ENCODE measurements at places on chromosomes 16 and 17.

- no peak for DNase-seq
Measured at GRCh38 chr16:81175325-81175891, 63.1 kb upstream of the BCO1 start.

DNA sequence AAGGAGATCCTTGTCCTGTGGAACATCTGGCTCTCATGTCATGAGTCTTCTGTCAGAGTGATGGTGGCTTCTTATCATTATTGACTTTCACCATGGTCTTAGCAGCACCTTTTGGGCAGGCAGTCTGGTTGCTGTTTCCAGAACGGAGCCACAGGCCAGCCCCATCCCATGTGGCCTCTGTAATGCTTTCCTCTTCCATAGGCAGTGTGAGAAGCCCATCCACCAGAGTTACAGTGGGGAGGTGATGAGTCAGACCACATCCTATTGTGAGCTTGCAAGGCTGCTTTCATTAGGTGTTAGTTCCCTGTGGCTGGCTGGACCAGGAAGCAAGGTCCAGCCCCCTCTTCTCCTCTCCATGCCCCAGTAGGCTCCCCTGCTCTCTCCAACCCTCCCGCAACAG lies 30.8 kb upstream of the SPACA3 start:
- no peak for DNase-seq

GRCh38 chr17:39000021-39000601 lies 32.9 kb upstream of the FBXO47 start:
- DNase-seq = no peak

GRCh38 chr16:62256406-62256805 lies 220.2 kb upstream of the CDH8 start:
- no peak for DNase-seq

DNA sequence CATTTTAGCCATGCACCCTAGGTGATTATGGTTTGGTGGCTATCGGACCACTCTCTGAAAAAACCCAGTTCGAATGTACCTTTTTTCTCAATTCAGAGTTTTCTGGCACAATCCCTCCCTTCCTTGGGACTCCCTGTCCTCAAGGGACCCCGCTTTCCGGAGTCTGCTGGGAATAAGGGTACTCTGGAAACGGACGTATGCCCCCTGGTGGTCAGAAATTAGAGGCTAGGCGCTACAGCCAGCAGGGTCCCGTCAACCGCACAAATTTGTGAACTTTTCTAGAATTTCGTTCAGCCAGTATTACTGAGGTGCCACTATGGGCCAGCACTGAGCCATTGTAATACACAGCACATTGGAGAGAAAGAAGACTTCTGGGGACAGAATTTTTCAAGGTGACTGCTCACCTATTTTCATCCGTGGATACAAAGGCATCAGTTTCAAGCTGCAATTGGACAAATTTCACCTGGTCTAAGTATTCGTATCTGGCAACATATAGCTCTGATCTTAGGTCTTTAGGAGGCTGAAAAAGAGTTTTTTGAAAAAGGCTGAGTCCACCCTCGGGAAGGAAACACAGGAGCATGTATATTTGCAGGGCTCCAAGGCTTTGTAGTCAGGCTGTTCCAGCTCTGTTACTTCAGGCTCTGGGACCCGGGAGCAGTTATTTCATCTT lies 27.1 kb upstream of the CRYBA1 start:
- peak; percentile 60 for DNase-seq

- DNase-seq = no peak
Measured at GRCh38 chr17:9202532-9202931, 181.2 kb downstream of the NTN1 start.

DNA sequence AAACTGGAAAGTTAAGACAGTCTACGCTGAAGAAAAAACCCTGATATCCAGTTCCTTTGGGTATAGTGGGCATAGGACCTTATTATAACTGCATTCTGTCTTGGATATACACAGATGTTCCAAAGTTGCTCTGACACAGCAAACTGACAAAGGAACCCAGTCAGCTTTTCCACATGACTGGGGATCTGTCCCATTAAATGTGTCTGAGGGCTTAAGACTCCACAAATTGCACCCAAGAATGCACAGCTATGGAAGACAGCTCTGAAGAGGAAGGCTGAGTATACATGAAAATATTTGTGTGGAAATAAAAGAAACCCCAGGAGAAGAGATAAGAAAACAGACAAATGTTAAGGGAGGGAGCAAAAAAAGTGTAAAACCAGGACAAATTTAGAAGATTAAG lies 114.1 kb downstream of the SPAG9 start:
- no peak for DNase-seq

DNA sequence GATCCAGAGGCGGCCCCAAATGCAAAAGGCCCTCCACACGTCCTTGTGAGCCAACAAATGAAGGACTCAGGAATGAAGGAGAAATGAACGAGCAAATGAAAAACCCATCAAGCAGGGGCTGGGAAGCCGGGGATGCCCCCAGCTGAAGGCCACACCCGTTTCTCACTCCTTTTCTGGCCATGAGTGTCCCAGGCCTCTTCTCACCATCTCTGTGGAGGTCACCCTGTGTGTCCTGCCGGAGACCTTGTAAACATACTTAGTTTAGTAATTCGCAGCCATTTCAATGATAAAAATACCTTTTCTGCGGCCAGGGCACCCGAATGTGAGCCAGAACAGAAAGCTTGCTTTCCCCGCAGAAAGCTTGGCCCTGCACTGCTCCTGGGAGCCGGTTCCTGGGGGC lies 21.1 kb upstream of the AATK start:
- no peak for DNase-seq

DNA sequence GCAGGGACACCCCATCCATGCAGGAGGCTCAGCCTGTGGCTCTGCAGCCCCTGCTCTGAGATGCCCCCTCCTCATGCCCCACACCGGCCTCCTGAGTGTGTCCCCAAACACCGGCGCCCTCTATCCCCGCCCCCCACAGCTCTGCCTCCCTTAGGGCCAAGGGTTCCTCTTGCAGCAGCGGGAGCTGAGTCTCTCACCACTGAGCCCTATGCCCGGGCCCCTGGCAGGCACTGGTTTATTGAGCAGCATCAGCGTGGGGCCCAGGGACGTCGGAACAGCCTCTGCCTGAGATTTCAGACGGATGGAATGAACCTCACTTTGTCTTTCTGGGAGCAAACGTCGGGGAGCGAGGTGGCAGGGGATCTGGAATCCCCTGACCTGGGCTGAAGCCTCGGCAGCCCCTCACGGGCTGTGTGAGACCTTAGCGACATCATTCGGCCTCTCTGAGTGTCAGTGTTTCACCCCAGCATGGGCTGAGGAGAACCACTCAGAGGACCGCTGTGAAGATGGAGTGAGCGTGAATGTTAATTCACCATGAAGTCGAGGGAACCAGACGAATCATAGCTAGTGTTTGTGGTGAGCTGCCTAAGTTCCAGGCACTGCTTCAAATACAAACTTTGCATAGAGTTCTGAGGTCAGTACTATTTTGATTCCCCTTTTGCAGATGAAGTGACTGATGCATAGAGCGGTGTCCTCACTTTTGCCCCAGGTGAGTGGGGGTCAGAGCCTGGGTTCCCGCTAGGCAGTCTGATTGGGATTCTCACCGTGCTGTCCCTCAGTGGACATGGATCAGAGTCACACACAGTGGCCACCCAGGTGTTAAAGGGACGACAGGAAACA lies 5.3 kb upstream of the C16orf74 start:
- DNase-seq = peak; percentile 59

- DNase-seq = no peak
Measured at GRCh38 chr17:22266231-22266630, 573.9 kb downstream of the KCNJ18 start.

DNA sequence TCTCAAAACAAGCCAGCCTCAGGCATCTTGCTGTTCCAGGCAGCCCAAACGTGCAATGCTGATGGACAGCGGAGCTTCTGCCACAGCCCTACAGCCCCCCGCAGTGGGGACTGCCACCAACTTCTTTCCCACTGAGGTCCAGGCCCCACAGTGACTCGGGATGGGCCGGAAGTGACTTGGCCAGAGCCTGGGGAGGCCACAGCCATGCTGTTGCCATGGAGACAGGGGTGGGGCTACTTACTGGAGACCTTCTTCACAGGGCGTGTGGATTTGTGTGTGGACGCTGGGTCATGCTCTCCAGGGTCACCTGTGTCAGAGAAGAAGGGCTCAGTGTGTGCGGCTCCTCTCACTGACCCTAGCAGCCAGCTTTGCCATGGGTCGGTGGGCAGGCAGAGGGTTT lies 15.0 kb downstream of the TRIM25 start:
- no peak for DNase-seq

DNA sequence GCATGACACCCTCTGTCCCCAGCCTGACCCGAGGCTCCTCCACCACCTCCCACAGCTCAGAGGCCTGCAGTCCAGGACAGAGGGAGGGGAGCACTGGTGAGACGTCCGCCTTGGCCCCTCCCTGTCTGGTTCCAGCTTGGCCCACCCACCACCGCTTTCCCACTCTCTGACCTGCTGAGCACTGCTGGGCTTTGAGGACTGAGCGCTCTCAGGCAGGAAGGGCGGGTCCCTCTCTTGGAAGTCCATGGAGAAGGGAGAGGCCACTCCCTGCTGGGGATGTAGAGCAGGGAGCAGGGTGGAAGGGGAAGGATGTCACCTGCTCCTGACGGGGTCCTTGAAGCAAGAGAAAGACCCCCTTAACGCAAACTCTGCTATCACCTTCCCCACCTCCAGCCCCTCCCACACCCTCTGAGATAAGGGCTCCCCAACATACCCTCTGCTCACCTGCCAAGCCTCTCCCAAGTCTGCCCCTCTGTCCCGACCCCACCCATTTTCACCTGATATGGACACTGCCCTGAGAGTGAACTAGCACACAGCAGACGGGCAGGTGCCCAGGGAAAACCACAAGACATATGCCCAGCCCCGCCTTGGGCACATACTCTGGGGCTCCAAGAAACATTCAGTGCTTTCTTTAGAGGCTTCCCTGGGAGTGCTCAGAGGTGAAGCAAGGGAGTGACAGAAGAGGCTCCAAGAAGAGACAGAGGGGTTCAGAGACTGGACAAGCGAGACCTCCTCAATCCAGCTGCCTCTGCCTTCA lies 1.4 kb downstream of the OSBPL7 start:
- DNase-seq = no peak

GRCh38 chr16:938136-938535 lies 32.6 kb downstream of the LMF1 start:
- DNase-seq = no peak

GRCh38 chr16:74232806-74233465 lies 63.7 kb upstream of the PSMD7 start:
- no peak for DNase-seq

DNA sequence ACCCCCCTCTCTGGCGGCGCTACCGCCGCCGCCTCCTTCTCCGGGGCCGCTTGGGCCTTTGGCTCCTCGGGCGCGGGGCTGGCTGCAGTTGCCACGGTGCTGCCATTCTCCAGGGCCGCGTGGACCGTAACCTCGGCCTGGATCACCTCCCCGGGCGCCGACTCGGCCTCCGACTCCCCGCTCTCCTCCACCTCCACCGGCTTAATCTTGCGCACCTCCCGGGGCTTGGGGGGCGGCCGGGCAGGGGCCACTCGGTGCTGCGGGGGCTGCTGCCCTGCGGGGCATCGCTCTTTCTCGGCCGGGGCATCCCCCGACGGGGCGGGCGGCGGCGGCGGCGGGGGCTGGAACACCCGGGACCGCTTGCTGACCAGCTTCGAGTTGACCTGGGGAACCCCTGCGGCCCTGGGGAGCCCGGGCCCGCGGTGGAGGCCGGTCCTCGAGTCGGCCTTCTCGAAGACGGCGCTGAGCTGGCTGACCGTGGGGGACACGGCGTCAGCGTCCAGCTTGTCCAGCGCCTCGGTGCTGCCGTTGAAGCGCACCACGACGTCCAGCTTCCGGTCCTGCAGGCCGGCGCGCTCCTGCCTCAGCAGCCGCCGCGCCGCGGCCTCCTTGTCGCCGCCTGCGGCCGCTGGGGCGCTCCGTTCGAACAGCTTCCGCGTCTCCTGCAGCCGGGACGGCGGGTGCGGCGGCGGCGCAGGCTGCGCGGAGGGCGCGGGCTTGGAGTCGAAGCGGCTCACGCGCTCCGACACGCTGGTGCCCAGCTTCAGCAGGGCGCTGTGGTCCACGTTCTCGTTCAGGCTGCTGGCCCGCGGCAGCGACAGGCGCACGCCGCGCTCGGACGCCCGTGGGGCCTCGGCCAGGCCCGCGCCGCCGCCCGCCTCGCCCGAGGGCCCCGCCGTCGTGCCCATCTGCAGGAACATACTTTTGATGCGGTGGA lies 792 bp downstream of the PPP1R9B start:
- DNase-seq = no peak

DNA sequence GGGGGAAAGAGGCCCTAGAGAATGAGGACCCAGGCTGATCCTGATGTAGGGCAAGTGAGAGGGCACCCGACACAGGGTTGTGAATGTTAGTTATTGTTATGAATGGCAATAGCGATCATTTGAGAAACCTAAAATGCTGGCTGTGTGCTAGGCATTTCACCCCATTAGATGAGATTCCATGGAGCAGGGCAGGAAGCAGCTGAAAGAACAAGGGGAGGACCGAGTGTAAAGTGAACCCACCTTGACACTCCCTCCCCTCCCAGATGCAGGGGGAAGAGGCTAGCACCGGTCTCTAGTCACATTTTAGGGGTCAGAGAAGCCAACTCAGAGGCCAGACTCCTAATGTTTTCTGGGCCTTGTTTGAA lies 553 bp upstream of the CORO6 start:
- no peak for DNase-seq

DNA sequence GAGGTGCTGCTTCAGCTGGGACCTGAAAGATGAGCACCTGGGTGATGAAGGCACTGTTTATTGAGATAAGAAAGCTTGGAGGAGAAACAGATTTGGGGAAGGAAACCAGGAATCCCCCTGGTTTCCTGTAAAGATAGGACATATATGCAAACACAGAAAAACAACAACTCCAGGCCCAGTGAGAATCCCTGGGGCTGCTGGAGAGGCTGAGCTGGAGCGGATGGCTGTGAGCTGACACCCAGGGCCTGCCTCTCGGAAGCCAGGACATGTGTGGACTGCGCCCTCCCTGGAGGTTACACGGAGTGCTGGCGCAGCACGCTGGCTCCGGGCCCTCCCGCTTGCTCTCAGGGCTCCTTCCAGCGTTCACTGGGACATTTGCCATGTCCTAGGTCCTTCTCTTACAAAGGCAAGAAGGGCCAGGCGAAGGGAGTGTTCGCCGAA lies 57.5 kb downstream of the CYB5B start:
- no peak for DNase-seq

DNA sequence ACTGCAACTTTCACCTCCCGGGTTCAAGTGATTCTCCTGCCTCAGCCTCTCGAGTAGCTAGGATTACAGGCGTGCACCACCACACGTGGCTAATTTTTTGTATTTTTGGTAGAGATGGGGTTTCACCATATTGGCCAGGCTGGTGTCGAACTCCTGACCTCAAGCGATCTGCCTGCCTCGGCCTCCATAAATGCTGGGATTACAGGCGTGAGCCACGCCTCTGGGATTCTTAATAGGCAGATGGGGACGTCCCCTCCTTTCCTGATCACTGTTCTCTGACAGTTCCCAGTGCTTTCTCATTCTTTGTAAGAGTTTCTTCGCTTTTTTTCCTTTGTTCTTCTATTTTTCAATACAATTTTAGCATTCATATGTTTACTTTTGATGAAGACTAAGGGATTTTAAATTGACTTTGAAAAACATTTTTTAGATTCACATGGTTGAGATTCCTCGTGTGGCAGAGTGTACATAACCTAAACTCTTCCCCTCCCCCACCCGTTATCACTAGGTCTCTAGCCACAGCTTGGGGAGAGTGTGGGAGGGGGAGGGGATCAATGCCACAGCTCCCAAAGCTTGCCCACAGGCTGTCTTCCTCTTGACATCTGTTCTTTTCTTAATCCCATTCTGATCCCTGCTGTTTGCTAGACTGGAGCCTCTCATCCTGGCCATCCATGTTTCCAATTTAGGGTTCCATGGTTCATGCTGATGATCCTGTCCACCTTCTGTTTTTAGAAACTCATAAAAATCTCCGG lies 11.0 kb downstream of the ADORA2B start:
- DNase-seq = no peak
